NCI-H1694 treated with DMSO at 0.1 percent for 48 hours (cell line): ENCODE measurements at places on chromosomes 3 and 15.

DNA sequence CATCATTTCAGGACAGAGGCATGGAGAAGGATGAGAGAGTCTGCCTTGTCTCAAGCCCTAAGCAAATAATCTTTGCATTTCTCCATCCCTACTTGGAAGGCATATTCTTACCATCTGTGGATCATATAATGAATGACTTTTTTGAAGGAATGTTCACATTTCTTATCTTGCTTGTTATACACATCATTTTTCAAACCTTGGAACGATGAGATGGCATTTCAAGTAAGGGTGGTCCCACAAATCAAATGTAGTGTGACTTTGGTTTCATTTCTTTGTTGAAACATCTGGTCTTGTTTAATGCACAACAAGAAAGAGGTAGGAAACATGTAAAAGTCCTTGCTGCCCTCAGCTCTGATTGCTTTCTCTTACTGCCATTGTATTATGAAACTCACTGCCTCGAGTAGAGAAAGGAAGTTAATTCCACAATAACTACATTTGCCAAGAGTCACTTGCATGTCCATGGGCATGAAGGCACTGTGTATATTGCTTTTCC, 32.1 kb downstream of the RBMS3 start:
- DNase-seq: no peak

GRCh38 chr3:100395679-100396431, 5.0 kb downstream of the TOMM70 start:
- DNase-seq: no peak

GRCh38 chr3:187618722-187619121, 51.5 kb downstream of the SST start:
- no peak for DNase-seq

DNA sequence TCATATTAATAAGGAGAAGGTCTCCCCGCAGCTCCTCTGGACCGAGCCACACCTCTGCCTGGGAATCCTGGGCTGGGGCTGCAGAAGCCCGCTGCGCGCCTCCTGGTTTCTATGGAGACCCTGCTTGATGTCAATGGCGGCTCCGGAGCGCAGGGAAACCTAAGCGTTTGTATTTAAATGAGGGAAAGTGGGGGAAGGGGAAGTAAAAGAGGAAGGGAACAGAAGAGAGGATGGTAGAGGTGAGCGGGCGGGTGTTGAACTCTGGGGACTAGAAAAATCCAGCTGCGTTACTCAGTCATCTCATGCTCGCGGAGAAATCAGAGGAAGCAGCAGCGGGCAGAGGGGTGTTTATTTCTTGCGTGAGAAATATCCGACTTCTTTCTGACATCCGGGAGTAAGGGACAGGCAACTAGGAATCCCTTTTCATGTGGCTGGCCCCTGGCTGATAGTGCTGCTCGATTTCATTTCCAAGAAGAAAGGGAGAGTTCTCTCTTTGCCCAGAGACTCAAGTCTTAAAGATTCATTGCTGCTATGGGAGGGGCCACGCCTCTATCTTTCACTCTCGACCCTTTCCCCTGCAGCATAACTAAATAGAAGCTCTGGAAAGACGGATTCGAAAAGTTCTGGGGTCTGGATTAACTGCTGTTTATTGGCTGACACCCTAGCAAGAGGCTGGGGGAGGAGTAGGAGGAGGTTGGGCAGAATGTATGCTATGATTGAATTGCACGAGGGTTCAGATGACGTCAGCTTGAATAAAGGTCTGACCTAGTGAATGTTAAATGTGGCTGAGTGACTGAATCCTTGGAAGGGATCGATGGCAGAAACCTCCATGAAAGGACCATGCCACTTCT, 110.5 kb upstream of the GAP43 start:
- DNase-seq: peak; percentile 11

- no peak for DNase-seq
These were observed 11.6 kb upstream of the RPL29 start for GRCh38 chr3:52007291-52007690.

DNA sequence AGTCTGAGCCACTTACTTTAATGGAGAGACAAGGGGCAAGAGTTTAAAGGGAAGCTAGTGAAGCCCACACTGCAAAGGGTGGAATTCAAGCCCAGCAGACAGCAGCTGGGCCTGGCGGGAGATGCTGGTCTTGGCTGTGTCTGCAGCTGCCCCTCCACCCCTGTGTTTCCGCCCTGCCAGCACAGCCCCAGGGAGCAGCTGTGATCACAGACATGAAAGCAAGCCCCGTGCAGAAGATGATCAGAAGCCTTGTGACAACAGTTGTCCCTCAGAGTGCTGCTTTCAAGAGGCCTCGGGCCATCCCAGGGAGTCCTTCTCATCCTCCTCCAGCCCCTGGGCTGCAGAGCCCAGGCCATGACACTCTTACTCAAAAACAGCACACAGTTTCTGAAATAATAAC, 24.1 kb upstream of the SLC6A1 start:
- no peak for DNase-seq

DNA sequence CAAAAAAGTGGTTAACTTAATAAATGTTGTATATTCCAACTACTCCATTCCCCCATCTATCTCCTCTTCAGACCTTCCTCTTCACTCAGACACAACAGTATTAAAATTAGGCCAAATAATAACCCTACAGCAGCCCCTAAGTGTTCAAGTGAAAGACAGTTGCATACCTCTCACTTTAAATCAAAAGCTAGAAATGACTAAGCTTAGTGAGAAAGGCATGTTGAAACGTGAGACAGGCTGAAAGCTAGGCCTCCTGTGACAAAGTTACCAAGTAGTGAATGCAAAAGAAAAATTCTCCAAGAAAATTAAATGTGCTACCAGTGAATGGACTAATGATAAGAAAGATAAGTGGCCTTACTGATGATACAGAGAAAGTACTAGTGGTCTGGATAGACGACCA, 71.7 kb downstream of the ANKRD28 start:
- no peak for DNase-seq

DNA sequence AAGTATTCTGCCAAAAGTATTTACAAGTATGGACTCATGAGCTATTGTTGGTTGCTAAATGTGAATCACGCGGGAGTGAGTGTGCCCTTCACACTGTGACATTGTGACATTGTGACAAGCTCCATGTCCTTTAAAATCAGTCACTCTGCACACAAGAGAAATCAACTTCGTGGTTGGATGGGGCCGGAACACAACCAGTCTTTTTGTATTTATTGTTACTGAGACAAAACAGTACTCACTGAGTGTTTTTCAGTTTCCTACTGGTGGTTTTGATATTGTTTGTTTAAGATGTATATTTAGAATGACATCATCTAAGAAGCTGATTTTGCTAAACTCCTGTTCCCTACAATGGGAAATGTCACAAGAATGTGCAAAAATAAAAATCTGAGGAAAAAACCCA, 30.3 kb downstream of the SYNM start:
- no peak for DNase-seq

DNA sequence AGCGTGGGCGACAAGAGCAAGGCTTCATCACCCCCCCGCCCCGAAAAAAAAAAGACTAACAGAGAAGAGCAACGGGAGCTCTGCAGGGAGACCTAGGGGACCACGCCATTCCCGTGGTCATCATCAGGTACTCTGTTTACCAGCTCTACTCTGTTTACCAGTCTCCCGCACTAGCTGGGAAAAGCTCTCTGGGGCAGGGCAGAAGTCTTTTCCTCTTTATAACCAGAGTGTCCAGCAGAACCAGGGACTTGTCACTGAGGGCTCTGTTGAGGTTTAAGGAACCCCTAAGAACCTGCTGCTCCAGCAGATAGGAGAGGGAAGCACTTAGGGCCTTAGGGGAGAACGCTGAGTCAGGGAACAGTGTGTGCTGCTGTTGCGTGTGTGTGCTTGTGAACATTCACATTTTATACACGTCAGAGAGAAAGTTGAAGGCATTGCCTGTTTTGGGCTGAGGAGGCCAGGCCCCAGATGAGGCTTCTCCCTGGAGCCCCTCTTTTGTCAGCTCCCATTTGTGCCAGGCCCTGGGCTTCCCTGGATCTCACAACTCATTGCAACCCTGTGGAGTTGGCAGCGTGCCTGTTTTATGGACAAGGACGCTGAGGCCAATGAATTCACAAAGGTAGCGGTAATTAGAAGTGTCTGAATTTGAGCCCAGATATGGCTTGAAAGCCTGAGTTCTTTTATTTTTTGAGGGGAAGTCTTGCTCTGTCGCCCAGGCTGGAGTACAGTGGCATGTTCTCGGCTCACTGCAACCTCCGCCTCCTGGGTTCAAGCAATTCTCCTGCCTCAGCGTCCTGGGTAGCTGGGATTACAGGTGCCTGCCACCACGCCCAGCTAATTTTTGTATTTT, 24.2 kb upstream of the ERICH6 start:
- no peak for DNase-seq

DNA sequence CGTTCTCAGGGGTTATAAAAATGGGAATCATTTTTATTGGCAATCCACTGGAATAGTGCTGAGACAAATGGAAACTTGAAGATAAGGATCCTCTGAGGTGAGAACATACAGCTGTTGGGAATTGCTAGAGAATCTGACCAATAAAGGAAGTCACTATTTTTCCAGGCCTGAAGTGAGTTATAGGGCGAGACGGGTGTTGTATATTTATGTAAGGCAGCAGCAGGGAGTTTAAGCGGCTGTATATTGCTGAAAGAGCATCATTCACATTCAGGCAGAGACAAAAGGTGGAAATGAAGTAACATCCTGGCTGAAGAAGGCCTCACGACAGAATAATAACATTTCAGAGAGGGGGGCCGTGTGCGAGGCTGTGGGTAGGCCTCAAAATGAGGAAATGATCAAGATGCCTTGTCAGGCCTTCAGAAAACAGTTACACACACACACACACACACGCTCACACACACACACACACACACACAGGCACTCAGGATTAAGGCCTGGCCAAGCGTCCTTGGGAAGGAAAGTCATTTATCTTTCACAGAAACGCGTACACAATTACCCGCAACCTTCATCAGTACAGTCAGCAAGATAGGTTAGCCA, 964.9 kb upstream of the NR2F2 start:
- no peak for DNase-seq

GRCh38 chr3:104273046-104273649, 1093.6 kb upstream of the ALCAM start:
- peak; percentile 43 for DNase-seq

DNA sequence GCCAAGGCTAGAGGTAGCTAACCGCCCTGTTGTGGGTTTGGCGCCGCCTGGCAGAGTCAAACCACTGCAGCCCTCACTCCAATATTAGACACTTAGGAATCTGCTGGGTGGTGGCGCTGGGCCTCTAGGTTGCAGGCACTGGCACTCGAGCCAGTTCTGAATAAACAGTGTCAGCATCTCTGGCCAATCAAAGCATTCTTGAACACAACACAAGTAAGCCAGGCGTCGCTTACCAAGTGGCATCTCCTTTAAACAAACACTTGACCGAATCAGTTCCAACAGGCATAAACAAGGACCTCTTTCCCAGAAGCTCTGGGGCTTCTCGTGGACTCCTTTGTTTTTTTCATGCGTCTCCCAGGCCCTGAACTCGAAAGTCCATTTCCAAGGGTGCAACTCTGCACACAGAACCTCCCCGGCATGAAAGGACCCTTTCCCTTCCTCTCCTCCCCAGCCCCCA, 82.3 kb downstream of the LRIG1 start:
- DNase-seq: no peak

- DNase-seq: no peak
These were observed 352.5 kb downstream of the DIPK2A start for GRCh38 chr3:144324076-144324475.

- no peak for DNase-seq
These were observed 24.9 kb downstream of the TTC14 start for GRCh38 chr3:180626844-180627243.

DNA sequence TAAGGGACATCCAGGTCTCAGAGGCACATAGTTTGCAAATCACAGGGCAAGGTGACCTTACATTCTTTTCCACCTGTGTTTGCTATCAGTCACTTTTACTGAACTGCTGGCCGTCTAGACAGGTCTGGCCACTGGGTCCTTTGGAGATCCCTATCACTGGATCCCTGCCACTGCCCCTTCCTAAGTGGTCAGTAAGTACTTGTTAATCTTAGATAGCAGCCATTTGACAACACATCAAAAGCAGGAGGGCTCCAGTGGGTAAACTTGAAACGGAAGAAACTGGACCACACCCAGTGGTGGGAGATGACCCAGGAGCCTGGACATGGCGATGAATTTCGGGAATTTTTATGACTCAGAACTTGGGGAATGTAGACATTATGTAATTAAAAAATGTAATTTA, 28.9 kb upstream of the RASGRP1 start:
- no peak for DNase-seq

DNA sequence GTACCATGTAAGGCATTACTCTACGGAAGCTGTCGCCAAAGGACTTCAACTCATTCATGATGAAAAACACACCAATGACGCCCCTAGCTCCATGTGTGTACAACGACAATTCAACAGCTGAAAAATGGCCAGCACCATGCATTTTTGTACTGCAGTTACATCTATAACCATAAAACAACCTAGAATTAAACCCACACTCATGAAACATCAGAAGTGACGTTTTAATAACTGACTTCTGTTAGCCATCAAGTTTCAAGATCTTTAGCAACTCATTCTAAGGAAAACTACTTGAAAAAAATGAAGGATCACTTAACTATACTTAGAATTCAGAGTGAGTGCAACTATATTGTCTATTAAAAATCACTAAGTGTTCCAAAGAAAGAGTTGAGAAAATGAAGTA, 84.9 kb downstream of the RFTN1 start:
- no peak for DNase-seq

- DNase-seq: no peak
These were observed 1.7 kb downstream of the SNTN start for GRCh38 chr3:63654211-63654610.

- DNase-seq: no peak
These were observed 146.9 kb downstream of the KLF13 start for GRCh38 chr15:31473385-31474058.

DNA sequence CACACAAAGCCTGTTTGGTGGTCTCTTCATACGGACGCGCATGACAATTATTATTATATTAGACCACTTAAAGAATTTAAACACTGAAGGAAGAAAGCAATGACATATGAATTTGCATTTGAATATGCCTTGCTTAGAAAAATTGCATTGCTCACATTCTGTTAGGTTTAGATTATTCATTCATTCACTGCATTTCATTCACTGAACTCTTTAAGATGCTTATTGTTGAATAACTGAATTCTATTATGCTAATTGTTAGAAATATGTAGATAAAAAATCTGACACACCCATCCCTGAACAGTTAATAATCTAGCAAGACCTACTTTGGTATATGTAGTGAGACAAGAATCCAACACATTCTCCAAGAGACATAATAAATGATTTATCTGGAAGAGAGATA, 94.4 kb upstream of the PEX5L start:
- no peak for DNase-seq
